Astrocyte of the hippocampus (primary cell): ENCODE measurements at places on chromosomes 1 and 21.
A peak's percentile ranks its signal among the peaks of the same experiment; 100 is the strongest.

DNA sequence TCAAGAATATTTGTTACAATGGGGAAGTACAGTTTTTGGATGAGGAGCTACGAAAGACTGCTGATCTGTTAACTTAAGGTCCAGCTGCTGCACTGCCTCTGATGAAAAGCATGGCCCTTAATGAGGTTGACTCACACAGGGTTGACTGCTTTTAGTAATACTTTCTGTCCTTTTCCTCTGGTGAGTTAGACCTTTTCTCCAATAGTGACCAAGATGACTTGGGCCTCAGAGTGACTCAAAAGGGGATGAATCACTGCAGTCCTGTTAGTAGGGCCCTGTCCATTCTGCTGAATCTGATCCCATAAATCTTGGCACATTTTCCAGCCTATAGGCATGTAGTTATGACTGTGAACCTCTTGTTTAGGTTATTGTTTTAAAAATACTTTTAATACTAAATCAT, 2.7 kb downstream of the DISP1 start:
- DNase-seq, result peak; percentile 78

- DNase-seq, result peak; percentile 84
Observed at GRCh38 chr1:72285074-72285425, 2.7 kb upstream of the NEGR1 start.

DNA sequence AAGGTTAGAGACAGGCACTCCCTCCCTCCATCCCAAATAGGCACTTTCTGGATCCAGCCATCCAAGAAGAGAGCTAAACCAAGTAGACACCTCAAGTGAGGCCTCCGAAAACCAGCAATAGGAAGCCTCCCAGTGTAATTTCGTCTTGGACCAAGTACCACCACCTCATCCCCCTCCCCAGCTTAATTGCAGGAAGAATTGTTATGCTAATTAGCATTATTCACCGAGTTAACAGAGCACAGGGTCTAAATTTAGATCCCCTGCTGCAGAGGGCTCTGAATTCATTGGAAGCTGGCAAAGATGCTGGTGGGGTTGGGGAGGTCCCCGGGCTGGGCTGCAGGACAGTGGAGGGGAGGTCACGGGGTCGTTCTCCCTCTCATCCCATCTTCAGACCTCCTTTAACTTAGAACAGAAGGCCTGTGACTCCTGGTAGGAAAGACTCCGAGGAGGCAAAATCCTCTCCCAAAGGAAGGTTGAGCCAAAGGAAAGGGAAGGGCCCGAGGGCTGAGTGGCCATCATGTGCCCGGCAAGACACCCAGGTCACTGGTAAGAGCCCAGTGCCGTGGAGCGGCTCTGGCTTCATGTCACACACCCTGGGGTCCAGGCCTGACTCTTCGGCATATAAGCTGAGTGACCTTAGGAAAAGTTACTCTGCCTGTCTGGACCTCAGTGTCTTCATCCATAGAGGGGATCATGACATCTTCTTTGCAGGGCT, 209.2 kb upstream of the GRIK3 start:
- DNase-seq, result no peak

- DNase-seq, result no peak
Observed at GRCh38 chr1:27646676-27647075, 11.7 kb upstream of the FGR start.

DNA sequence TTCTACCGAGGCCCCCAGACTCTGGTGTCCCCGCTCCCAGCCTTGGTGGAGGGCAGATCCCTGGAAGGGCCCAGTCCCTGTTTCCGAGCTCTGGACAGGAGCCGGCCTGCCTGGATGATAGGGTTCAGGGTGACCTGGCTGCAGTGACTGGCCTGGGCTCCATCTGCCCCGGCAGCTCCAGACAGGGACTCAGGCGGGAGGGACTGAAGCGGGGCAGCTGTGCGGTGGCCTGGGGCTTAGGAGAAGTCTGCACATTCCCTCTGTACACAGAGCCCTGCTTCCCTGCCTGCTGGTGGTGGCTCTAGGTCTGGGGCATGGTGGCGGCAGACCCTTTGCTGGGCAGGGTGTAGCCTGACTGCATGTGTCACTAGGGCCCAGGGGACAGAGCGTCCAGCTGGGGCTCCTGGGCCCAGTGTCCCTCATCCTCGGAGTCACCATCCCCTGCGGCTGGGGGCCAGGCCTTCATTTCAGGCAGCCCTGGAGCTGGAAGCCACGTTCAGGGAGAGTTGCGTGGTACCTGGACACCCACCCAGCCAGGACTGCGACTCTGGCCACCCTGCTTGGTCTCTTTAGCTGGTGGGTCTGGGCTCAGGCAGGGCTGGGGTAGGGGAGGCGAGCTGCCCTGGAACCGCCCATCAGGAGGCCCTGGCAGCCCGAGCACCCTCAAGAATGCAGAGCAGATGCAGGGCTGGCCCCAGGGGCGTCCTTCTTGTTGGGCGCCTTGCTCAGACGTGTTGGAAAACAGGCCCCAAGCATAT, 9.6 kb downstream of the ARHGEF16 start:
- no peak for DNase-seq

- DNase-seq, result no peak
Observed at GRCh38 chr1:228802386-228803220, 67.3 kb downstream of the RHOU start.

GRCh38 chr1:53125122-53125521, 17.3 kb downstream of the SLC1A7 start:
- DNase-seq, result no peak

GRCh38 chr1:86296305-86297205, 99.6 kb downstream of the ODF2L start:
- DNase-seq, result peak; percentile 8

DNA sequence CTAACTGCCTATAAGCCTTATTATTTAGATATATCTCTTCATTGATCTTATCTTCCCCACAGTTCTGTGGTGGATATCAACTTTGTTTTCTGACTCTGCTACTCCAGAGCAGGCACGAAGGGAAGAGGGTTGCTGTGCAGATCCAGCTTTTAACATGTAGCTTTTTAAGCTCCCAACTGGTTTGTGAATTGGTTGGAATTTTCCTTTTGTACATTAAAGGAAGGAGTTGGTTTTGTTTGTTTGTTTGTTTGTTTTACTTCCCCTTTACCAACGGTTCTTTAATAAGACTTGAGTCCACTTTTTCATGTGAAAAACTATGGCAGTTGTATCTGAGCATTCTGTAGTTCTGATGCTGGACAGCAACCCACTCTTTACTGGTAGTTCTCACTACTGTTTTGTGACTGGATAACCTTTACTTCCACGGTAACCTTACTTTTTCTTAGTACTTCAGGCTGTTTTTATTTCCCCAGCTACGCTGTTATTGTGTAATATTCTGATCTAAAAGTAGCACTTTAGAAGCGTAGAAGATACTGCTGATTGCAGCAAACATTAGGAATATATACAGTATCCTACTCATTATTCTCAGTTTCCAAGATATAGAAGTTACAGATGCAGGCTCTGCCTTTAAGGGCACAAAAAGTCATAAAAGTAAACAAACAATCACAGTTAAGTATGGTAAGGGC, 1.6 kb downstream of the GNPAT start:
- DNase-seq, result peak; percentile 32

GRCh38 chr21:46608672-46609111, 3.8 kb upstream of the S100B start:
- DNase-seq, result no peak

DNA sequence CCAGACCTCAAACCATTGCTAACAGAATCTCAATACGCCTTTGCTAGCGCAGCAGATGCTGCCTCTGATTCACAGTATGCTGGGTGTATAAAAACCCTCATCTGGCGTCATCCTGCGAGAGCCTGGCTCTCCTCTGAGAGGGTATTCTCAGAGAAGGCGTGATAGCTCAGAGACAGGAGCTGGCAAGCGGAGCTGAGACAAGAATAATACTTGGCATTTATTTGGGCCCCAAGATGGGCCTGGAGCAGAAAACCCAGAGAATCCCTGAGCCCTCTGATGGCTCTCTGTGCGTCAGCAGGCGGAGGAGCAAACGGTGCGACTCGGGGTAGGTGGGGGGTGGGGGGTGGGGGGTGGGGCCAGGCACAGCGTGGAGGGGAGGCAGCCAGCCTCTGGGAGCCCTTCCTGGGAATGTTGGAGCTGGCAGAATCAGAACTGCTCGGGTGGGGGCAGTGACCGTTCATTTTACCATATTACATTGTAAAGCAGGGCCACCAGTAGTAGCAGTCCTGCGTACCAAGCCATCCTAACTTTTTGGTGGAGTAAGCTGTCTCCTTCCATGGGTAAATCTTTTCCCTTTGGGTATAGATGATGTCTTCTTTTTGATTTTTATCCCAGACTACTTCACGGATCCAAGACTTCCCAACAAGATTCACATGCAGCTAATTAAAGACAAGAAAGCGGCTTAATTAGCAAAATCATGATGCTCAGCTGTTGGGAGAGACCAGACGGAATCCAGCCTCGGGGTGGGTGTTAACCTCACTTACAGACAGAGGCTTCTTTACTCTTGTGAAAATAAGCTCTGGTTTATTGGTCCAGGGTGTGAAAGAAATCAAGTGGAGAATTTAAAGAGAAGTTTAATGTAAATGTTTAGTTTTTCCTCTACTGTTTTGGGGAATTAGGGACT, 7.1 kb downstream of the RIIAD1 start:
- peak; percentile 68 for DNase-seq

DNA sequence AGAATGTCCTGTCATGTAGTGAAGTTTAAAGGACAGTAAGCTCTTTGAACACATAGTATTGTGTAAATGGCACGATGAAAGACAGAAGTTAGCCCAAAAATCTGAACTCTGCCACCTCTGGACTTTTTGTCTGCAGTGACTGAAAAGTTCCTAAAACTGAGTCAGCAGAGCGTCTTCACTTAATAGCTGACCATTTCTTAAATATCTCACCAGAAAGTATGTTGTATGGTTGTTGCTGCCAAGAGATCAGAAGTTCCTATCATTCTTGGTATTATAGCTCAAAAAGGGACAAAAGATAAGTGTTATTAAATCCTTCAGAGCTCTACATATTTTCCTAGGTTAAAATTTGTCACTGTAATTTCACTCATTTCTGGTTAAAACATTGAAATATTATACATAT, 1003.0 kb downstream of the TTLL7 start:
- peak; percentile 5 for DNase-seq

DNA sequence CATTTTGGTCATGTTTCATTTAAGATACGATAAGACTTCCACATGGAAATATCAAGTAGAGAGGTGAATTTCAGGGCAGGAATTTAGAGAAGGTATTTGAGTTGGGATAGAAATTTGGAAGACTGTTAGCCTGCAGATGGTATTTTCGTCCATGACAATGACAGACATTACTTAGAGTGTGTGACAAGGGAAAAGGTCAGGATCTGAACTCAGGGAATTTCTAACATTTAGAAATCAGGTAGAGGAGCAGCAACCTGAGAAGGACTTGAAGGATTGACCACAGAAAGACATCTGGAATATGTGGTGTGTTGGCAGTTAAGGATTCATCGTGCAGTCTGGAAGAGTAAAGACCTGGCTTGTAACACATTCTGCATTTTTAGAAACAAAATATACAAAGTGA, 57.9 kb downstream of the RABGAP1L start:
- DNase-seq, result peak; percentile 7

GRCh38 chr1:227759341-227760300, 24.4 kb downstream of the SNAP47 start:
- peak; percentile 97 for DNase-seq

DNA sequence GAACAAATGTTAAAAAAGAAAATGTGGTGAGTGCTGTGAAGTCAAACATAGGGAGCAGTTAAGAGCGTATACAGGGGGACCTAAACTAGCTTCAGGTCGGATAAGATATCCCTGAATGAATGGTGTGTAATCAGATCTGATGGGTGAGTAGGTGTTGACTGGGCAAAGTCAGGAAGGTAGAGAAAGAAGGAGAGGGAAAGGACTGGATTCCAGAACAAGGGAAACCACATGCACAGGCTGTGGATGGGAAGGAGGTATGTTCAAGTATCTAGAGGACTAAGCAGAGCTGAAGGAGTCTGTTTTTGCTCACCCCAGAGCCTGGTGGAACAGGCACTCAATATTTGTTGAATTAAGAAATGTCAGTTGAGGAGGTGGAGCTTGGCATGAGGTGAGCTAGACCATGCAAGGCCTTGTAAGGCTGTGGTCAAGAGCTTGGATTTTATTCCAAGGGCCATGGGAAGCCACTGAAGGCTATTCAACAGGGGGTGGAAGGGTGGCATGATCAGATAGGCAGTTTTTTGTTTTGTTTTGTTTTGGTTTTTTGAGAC, 27.4 kb downstream of the MAP7D1 start:
- DNase-seq, result peak; percentile 42

DNA sequence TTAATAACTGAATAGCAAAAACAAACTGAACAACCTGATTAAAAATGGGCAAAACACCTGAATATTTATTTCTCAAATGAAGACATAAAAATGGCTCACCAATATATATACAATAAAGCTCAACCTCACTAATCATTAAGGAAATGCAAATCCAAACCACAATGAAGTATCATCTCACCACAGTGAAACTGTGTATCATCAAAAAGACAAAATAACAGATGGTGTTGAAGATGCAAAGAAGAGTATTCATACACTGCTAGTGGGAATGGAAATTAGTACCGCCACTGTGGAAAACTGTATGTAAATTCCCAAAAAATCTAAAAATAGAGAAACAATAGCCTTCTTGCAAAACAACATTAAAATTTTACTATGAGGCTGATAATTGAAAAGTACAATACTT, 1660.1 kb upstream of the B3GALT2 start:
- no peak for DNase-seq

GRCh38 chr1:99598738-99599411, 47.0 kb upstream of the PALMD start:
- DNase-seq, result peak; percentile 7

GRCh38 chr21:32653326-32653901, 41.2 kb upstream of the CFAP298 start:
- peak; percentile 49 for DNase-seq

DNA sequence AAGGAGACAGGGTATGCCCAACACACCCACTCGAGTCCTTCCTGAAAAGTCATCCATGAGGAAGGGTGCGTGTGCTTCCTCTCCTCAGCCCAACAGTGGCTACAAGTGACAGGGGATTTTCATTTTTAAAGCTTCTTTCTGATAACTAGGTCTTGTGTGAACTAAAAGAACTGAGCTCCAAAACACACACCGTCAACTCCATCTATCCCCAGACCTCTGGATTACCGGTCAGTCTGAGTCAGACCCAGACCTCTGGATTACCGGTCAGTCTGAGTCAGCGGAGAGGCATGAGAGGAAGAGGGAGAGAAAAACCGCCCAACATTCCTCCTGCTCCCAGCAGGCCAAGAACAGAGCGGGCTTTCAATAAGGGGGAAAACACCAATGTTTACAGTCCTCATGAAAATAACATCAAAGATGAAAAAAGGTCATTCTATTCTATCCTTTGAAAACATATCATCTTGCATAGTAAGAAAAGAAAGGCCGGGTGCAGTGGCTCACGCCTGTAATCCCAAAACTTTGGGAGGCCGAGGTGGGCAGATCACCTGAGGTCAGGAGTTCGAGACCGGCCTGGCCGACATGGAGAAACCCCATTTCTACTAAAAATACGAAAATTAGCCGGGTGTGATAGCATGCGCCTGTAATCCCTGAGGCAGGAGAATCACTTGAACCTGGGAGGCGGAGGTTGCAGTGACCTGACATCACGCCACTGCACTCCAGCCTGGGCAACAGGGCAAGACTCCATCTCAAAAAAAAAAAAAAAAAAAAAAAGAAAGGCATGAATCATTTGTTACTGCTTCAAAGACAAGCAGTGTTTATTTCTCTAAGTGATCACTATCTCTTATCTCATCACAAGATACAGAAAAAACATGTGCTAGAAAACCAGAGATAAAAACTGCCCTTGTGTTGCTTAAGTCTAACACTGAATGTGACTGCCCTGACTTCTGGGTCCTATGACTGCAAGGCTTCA, 3.4 kb downstream of the PTTG1IP start:
- peak; percentile 97 for DNase-seq
